ENCODE measurements at places on chromosomes 7 and 10. TPM values are rescaled to one million over a fixed set of nuclear protein-coding genes. Genes with fewer than 3 reads are reported as not detected.

Gene AMZ1
- total RNA-seq, result 0.78 TPM

- no peak for DNase-seq
- no peaks in the 10 kb centered on the region for H3K4me1 ChIP-seq
- H3K4me3 ChIP-seq, result no peak overlapping the region
- no peaks in the 10 kb centered on the region for H3K36me3 ChIP-seq
- H3K27ac ChIP-seq, result no peak overlapping the region
- no peaks in the 10 kb centered on the region for H3K27me3 ChIP-seq
Measured at GRCh38 chr10:65172249-65172648, 1651.0 kb downstream of the REEP3 start.

Gene GPRIN2
- not detected for total RNA-seq

Gene SEMA4G
- 0.68 TPM for total RNA-seq

Gene TEX47
- not detected for total RNA-seq

DNA sequence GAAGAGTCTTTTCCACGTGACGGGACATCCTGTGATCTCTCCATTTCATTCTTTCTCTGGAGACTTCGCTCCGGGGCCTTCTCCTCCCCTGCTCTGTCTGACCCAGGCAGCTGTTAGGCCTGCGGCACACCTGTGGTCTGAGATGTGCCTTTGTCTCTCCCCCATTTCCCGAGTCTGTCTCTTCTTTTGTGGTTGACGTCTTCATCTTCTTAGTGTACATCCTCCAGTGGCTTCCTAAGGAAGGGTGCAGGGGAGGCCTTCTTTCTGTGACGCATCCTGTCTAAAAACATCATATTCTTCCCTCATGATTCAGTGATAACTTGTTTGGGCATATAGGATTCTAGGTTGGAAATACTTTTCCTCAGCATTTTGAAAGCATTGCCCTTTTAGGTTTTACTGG is 17.2 kb upstream of the ATP6V0E2 start:
- no peak overlapping the region for H3K4me3 ChIP-seq
- H3K27ac ChIP-seq, result peak overlapping the region; percentile 13
- H3K36me3 ChIP-seq, result peaks cover 19% of the 10 kb centered on the region
- no peak for DNase-seq
- H3K4me1 ChIP-seq, result peaks cover 40% of the 10 kb centered on the region
- H3K27me3 ChIP-seq, result no peaks in the 10 kb centered on the region

Gene GPR26
- total RNA-seq, result not detected

- H3K27ac ChIP-seq, result peak overlapping the region; percentile 53
- peaks cover 65% of the 10 kb centered on the region for H3K4me1 ChIP-seq
- H3K4me3 ChIP-seq, result no peak overlapping the region
- H3K36me3 ChIP-seq, result peaks cover 7% of the 10 kb centered on the region
- peak; percentile 75 for DNase-seq
- no peaks in the 10 kb centered on the region for H3K27me3 ChIP-seq
Measured at GRCh38 chr10:114538181-114538906, 119.7 kb downstream of the ABLIM1 start.

- H3K4me3 ChIP-seq, result no peak overlapping the region
- H3K4me1 ChIP-seq, result no peaks in the 10 kb centered on the region
Measured at GRCh38 chr10:52215745-52216361, 98.2 kb upstream of the DKK1 start.

GRCh38 chr10:88440541-88440940 is 142.6 kb downstream of the RNLS start:
- no peak overlapping the region for H3K4me3 ChIP-seq
- H3K36me3 ChIP-seq, result no peaks in the 10 kb centered on the region
- no peak overlapping the region for H3K27ac ChIP-seq
- no peak for DNase-seq
- H3K4me1 ChIP-seq, result no peaks in the 10 kb centered on the region

DNA sequence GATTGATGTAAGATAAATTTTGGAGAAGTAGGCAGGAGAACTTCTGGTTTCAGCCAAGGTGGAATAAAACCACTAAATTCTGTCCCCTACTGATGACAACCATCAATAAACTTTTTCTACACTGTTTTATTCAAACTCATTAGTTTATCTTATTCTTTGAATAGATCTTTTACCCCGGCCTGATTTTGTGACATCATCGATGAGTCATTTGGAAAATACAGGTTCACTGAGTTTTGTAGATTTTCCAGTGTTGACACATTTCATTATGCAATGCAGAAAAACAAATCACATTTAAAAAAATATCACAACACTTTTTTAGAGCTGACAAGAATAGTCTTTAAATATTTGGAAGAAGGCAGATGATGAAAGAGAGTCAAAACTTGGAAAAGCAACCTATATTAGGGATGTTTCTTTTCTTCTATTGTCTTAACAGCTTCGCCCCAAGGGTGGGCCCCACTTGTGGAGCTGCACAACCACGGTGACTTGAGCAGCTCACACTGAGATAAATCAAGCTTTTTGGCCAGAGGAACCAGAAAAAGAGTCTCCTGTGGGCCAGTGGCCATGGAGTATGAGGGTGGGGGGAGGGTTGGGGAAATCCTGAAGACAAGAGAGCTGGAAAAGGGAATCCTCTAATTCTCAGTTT is 112.8 kb downstream of the PTEN start:
- no peaks in the 10 kb centered on the region for H3K27me3 ChIP-seq
- no peak overlapping the region for H3K27ac ChIP-seq
- no peak overlapping the region for H3K4me3 ChIP-seq
- H3K36me3 ChIP-seq, result peaks cover 7% of the 10 kb centered on the region

Gene FAM221A
- 6.3 TPM for total RNA-seq

- H3K4me3 ChIP-seq, result no peak overlapping the region
- no peaks in the 10 kb centered on the region for H3K36me3 ChIP-seq
- no peak for DNase-seq
- H3K4me1 ChIP-seq, result no peaks in the 10 kb centered on the region
- H3K27me3 ChIP-seq, result no peaks in the 10 kb centered on the region
Measured at GRCh38 chr10:34905200-34905927, 90.3 kb upstream of the PARD3 start.

- no peaks in the 10 kb centered on the region for H3K36me3 ChIP-seq
- no peak overlapping the region for H3K27ac ChIP-seq
- DNase-seq, result no peak
- H3K4me1 ChIP-seq, result no peaks in the 10 kb centered on the region
Measured at GRCh38 chr7:68434857-68435256, 1163.4 kb upstream of the AUTS2 start.

Gene PIP
- total RNA-seq, result not detected

- DNase-seq, result no peak
- no peak overlapping the region for H3K4me3 ChIP-seq
- peaks cover under 1% of the 10 kb centered on the region for H3K36me3 ChIP-seq
- H3K27ac ChIP-seq, result no peak overlapping the region
- H3K4me1 ChIP-seq, result no peaks in the 10 kb centered on the region
- H3K27me3 ChIP-seq, result no peaks in the 10 kb centered on the region
Measured at GRCh38 chr7:96675548-96675947, 34.1 kb downstream of the SEM1 start.

DNA sequence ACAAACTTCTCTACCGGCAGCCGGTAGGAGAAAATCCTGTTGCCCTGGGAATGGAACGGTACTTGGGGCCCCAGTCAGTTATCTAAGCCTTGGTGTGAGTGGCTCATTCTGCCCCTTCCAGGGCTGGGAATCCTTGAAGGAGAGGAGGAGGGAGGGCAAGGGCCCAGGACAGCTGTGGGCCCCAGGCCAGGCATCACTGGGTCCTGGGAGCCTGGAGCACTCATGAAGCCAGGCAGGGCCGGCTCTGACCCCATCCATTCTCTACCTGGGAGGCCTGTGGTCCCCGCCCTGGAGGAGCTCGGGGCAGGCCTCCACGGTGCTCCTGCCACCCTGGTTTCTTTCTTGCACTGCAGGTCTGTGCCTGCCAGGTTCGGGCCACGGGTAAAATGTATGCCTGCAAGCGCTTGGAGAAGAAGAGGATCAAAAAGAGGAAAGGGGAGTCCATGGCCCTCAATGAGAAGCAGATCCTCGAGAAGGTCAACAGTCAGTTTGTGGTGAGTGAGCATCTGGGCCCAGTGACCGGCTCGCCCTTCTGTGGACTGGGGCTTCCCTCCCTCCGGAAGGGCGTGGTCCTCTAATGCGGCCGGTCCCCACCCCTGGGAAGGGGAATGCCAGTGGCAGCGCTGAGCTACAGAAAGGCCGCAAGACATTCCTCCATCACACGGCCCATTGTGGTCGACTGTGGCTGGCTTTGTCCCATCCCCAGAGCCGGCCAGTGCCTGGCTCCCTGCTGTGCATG is 111.3 kb downstream of the RGS10 start:
- no peak for DNase-seq
- peaks cover 15% of the 10 kb centered on the region for H3K4me1 ChIP-seq
- no peaks in the 10 kb centered on the region for H3K27me3 ChIP-seq
- no peak overlapping the region for H3K4me3 ChIP-seq
- no peak overlapping the region for H3K27ac ChIP-seq

DNA sequence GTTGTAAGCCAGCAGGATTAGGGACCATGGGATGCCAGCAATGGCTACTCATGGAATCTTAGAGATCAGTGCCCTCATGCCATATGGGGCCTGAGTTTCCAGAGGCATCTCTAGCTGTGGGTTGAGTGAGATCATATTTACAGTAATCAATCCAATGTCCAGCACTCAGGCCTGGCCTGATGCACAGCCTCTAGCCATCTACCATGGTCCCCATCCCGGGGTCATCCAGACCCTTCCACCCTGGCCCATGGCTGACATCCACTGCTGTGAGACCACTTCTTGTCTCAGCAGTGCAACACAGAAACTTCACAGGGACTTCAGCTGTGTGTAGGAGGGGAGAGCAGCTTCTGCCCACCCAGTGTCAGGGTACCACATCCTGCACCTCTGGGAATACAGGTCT is 6.5 kb upstream of the ADCY1 start:
- H3K4me1 ChIP-seq, result no peaks in the 10 kb centered on the region
- H3K4me3 ChIP-seq, result no peak overlapping the region
- H3K36me3 ChIP-seq, result no peaks in the 10 kb centered on the region

- no peak overlapping the region for H3K4me3 ChIP-seq
- peaks cover 14% of the 10 kb centered on the region for H3K4me1 ChIP-seq
- no peaks in the 10 kb centered on the region for H3K36me3 ChIP-seq
- peaks cover 35% of the 10 kb centered on the region for H3K27me3 ChIP-seq
- DNase-seq, result peak; percentile 28
- no peak overlapping the region for H3K27ac ChIP-seq
Measured at GRCh38 chr7:26664735-26665416, 199.5 kb downstream of the SKAP2 start.

DNA sequence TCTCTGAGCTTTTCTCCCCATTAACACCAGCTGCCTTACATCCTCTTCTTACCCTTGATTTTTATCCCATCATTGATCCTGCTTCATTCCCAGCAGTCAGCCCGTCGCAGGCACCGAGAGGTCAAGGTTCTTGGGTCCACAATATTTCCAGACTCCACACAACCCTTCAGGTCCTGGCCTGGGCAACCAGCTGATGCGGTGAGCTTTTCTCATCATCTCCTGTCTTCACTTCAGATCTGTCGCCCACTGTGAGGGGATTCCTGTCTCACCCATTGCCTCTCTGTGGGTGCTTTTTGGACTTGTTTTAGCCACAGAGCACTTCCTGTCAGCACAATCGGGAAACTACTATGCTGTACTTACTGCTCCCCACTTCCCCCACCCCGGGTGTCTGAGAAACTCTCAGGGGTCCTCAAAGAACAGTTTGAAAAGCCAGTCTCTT is 8.4 kb upstream of the PVRIG start:
- H3K27ac ChIP-seq, result peak overlapping the region; percentile 57
- peak overlapping the region; percentile 12 for H3K4me3 ChIP-seq
- H3K27me3 ChIP-seq, result no peaks in the 10 kb centered on the region
- peaks cover 55% of the 10 kb centered on the region for H3K4me1 ChIP-seq
- peaks cover 18% of the 10 kb centered on the region for H3K36me3 ChIP-seq

DNA sequence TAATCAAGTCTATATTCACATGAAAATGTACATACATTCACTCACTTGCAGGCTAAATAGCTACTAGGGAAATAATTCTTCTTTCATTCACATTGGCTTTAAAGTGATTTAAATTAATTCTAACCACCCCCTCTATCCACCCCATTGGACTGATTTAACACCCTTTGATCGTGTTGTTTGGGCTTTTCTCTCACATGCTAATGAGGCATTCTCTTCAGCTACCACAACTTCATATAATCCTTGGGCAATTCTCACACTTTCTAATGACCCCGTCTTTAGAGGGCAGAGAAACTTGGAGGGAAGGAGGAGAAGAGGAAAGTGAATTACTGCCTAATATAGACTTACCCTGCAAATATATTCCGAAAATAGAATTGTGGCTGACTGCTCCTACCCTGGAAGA is 24.6 kb downstream of the GRM3 start:
- no peaks in the 10 kb centered on the region for H3K27me3 ChIP-seq
- no peak for DNase-seq
- no peaks in the 10 kb centered on the region for H3K4me1 ChIP-seq
- no peak overlapping the region for H3K4me3 ChIP-seq
- no peak overlapping the region for H3K27ac ChIP-seq

DNA sequence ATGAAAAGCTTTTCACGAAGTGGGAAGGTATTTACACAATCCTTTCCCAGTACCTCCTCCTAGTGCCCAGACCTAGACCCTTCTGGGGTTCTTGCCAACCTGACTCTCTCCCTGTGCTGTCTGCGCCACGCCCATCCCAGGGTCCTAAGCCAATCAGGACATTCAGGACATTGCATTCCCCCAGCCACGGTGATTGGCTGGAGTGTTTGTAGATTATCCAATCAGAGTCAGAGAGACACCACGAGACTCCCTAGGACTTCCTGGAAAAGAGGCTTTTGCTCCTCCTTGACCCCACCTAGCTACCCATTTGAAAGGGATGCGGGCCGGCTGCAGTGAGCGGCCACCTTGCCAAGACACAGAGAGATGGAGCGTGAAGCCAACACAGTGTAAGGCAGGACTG is 3.5 kb upstream of the GDF2 start:
- H3K27me3 ChIP-seq, result peaks cover 2% of the 10 kb centered on the region
- H3K4me1 ChIP-seq, result no peaks in the 10 kb centered on the region
- H3K27ac ChIP-seq, result no peak overlapping the region
- no peaks in the 10 kb centered on the region for H3K36me3 ChIP-seq
- H3K4me3 ChIP-seq, result no peak overlapping the region

DNA sequence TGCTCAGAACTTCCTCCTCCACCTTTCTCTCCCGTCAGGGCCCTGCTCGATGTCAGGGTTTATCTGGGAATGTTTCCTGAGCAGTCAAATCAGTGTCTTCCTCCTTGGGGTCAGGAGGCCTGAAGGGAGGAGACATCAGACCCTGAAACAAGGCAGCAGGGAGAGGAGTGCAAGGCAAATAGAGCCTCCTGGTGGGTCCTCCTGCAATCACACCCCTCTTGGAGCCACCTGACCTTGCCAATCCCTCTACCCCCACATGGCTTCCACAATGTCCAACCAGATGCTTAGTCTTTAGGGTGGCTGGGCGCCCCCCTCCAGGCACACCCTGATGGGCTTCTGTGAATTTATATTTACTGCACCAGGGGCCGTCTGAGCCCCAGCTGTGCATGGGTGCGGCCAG is 12.2 kb downstream of the GPR26 start:
- no peak for DNase-seq
- no peaks in the 10 kb centered on the region for H3K36me3 ChIP-seq
- H3K4me1 ChIP-seq, result no peaks in the 10 kb centered on the region
- no peaks in the 10 kb centered on the region for H3K27me3 ChIP-seq

Measured in activated CD4-positive, alpha-beta memory T cell treated with anti-CD3 and anti-CD28 coated beads, Interleukin-2, amount 10 ng/mL, durations not matched to agents 7 days and 5 days (primary cell).